ENCODE measurements at places on chromosomes 6 and 20.

DNA sequence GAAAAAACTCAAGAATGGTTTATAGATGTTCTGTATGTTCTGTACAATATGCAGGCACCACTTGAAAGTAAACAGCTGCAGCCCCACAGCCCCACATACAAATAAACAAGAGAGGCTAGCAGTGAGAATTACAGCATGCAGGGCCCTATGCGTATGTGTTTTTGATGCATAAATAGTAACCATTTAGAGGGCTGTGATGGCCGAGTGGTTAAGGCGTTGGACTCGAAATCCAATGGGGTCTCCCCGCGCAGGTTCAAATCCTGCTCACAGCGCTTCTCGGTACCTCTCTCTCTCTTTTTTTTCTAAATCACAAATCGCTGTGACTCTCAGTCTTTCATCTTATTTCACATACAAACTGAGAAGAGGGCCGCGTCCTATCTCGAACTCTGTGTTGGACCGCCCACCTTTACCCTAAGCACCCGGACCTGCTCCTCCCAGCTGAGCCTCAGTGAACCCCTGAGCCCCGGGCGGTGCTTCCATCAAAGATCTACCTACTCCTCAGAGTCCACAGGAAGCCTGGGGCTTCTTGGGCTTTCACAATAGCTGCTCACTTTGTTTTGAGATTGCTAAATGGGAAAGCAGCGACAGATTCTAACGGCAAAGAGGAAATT, 37.7 kb upstream of the PRSS16 start:
- DNase-seq, result no peak

GRCh38 chr20:20691477-20692235, 20.8 kb downstream of the RALGAPA2 start:
- DNase-seq, result no peak

GRCh38 chr6:5085648-5086293, 630 bp downstream of the PPP1R3G start:
- DNase-seq, result no peak

DNA sequence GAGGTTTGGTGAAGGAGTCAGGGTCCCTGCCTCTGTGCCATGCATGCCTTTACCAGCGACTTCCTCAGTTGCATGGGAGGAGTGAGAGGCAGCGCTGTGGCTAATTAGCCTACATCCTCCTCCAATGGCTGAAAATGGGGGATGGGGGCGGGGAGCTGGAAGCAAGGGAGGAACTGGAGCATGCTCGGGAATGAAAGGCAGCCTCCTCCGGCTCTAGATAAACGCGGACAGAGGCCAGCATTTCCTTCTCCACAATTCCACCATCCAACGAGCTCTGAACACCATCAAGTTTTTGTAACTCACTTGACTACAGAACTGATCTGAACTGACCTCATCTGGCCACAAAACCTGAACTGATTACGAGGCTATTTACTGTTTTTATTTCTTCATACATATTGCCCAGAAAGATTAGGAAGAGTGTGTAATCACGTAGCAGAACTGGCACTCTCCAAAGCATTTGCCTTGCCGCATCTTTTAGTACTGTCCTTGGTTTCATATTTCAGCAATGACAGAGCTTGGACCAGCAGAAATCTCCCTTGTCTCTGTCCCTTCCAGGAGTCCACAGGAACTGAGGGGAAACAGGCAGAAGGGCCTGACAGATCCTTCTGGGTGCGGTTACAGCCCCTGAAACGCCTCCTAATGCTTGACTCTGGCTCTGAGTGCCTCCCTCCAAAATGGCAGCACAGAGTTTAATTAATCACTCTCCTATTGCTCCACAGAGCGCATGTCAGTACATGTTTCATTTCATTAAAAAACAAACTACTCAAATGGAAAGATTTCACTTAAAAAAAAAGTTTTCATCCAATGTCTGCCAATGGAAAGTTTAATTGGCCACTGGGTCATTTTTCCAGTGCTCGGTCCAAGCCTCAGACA, 58.2 kb upstream of the TRAF3IP2 start:
- DNase-seq, result no peak

- no peak for DNase-seq
These were observed 92.8 kb upstream of the FOXC1 start for GRCh38 chr6:1516742-1517520.

GRCh38 chr6:109291902-109292301, 90.4 kb downstream of the CD164 start:
- no peak for DNase-seq

DNA sequence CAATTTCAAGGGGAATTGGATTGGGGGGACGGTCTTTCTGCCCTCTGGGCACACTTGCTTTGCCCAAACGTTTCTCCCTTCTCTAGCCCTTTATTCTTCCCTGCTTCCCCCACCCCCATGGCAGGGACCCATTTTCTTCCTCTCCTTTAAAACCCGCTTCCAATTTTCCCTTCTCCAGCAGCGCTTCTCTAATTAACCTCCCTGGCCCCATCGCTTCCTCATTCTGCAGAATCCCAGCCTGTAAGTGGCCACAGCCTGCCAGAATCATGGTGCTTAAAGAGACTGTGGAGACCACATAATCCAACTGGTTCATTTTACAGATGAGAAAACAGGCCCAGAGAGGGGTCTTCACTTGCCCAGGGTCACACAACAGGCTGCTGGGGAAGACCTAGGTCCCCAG, 61.4 kb downstream of the CPNE5 start:
- no peak for DNase-seq

DNA sequence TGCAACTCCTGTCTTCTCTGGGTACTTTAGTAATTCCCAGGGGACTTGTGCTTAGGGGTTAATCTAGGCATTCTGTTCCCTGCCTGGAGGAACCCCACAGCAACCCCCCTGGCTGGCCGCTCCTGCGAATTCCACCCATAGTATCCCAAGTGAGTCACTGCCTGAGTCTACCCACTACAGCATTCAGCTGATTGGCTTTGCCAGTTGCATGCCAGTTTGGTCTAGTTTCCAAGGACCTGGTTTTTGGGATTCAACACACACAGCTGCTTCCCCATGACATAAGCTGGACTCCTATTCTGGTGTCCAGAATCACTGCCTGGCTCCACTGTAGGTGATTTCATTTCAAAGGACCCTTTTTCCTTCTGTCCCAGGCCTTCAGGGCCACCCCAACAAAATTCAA, 40.3 kb downstream of the PLCG1 start:
- no peak for DNase-seq

DNA sequence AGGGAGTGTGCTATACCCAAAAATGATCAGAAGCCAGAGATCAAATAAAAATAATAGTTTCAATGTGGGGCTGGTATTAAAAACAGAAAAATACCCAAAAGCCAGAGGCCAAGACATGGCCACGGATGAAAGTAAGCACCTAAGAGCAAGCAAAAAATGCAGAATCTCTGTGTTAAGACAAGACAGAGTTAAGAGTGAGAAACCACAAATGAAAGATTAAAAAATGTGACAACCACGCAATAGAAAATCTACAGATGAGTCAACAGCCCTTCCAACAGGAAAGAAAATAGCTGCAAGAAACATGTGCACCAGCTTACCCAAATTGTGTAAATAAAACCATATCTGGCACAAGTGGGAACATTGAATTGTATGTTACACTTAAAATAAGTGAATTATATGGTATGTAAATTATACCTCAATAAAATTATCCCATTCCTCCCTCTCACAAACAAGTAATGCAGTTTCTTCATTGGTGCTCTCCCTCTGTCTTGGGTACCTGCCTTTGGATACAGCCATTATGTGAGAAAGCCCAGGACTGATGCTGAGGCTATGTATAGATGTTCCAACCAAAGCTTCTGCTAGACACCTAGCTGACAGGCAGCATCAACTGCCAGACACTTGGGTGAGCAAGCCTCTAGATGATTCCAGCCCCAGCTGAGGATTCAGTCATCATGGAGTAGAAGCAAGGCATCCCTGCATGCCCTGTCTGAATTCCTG, 55.3 kb upstream of the UFL1 start:
- DNase-seq, result no peak

- DNase-seq, result no peak
These were observed 22.2 kb upstream of the ZBTB2 start for GRCh38 chr6:151413372-151414145.

DNA sequence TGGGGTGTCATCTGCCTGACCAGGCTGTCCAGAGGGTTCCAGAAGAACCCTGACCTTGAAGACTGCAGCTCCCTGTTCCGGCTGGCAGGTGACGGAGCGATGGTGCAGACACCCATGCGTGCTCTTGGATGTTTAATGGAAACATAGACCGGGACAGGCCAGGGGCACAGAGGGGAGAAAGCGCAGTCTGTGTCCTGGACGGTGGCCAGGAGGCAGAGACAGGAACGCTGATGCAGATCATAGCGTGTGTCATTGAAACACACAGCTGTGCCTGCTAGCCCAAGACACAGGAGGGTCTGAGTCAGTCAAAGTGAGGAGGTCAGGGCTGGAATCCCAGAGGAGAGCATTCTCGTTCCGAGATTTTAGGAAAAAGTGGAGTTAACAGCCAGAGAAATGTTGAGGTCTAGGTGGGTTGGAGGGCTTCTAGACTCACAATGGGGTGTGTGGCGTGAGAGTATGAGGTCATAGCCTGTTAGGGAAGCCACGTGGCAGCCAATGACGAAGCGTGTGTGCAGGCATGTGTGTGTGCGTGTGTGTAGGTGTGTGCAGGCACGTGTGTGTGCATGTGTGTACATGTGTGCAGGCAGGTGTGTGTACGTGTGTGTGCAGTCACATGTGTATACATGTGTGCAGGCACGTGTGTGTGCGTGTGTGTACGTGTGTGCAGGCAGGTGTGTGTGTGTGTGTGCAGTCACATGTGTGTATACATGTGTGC, 167.0 kb downstream of the ERMARD start:
- no peak for DNase-seq

GRCh38 chr20:37526839-37527637, 638 bp downstream of the BLCAP start:
- no peak for DNase-seq

- DNase-seq, result no peak
These were observed 96.6 kb upstream of the SUPT3H start for GRCh38 chr6:45474376-45474775.

Data from activated CD8-positive, alpha-beta memory T cell treated with anti-CD3 and anti-CD28 coated beads for 1 hour (primary cell).